Stimulated activated CD4-positive, alpha-beta T cell treated with anti-CD3 and anti-CD28 coated beads, Interleukin-1b, Interleukin-23, amount 100 ng/mL, for 4 hours (primary cell): ENCODE measurements at places on chromosomes 3 and 15.

DNA sequence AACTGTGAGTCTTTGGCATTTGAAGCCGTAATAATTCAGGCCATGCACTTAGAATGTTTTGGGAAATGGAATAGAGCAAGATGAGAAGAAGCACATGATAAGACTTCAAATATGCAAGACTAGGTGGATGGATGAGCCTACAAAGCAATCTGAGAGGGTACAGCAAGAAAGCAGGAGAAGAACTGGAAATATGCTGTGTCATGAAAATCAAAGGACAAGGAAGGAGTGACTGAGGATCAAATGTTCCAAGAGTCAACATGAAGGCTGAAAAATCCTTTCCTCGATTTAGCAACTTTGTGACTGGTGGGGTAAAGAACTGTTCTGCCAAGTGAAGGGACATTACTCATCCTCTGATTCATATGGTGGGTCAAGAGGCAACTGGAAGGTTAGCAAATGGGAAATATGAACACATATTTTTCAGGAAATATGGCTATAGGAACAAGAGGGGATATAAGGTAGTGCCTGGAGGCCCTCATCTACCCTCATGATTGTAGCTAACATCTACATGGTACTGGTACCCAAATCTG lies 803.7 kb upstream of the ARRDC4 start:
- DNase-seq = no peak

- peak; percentile 51 for DNase-seq
Measured at GRCh38 chr3:63818282-63819150, 583 bp upstream of the C3orf49 start.

DNA sequence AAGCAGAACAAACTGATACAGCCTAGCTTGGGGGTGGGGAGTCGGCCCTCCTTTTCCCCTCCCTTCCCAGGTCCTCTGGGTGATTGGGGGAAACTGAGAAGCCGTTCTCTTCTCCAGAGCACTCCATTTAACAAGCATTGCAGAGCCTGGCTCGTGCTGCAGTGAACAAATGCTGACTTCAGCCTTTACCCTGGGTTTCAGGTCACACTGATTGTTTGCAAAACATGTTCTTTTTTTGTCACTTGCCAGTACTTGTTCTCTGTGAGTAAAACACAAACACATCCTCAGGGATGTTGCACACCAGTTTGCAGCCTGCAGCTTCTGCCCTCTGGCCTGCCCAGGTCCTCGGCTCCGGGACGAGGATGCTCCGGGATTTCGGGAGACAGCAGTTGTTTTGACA lies 132.8 kb downstream of the PGPEP1L start:
- DNase-seq = no peak

DNA sequence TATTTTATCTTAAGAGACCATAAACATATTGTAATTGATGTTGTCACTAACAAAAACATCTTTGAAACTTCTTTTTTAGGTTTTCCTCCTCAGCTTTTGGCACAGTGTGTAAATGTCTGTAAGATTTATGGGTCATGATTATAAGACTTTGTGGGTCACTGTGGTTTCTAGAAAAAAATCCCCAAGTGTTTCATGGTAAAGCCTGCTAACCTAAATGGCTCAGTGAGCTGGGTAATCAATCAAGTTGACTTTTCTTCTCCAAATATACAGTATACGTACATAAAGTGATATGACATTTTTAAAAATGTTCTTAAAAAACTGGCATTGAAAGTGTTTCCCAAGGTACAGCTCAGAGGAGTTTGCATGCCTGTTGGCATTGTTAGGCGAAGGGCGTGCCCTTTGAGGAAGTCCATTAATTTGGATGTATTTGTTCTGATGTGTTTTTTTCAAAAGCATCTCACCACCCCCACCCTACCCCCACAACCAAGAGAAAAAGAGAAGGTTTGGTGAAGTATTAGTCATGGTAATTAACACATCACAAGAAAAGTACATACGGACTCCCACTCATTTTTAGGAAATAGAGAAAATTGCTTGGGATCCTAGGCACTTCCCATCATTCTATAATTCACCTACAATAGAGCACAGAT lies 385.4 kb upstream of the LRRC3B start:
- no peak for DNase-seq

GRCh38 chr3:186406669-186407635 lies 44.9 kb upstream of the DGKG start:
- DNase-seq = no peak

DNA sequence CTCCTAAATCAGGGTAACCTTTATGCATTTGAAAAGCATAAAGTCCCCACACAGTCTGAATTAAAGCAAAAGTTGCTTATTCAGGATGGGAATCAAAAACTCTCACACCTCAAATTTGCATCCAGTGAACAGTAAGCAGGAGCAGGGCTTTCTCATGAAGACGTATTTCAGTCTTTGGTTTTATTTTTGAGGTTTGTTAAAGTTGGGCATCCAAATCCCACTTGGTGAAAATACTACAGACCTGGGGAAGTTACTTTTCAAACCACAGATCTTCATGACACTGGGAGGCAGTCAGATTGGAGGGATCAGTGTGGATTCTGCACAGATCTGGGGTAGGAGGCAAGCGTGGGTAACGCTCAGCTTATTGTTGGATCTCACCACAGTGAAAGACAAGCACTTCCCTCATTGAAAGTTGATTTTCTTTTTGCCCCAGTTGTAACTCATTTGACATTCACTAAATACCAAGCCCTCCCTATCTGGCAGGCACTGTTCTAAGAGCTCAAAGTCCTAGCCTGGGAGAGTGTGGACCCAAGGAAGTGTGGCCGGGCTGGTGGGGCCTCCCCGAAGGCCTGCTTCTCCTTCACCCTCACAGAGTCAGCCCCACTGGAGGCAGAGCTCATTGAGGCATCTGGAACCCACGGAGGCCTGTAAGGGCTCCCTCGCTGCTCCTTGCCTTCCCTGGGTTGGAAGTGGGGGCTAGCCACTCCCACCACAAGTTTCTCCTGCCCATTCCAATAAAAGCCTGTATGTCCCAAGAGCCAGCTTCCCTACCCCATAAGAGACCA lies 783 bp upstream of the ISG20 start:
- no peak for DNase-seq

GRCh38 chr3:11363715-11364114 lies 91.5 kb downstream of the ATG7 start:
- DNase-seq = no peak

DNA sequence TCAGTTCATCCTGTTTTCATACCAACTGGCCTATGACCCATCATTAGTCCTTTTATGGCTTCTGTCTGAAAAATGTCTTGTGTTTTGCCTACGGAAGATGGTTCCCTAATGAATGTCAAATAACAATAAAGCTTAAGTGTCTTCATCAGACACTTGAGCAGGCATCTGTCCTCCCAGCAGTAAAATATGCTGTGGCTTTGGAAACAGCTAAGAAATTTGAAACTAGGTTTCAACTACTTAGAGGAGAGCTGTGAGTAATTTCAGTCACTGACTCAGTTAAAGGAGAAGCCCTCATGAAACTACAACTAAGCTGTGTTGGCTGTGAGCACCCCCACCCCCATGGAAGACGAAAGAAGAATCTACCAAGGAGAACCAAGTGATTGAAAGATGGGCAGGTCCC lies 409.4 kb upstream of the PPP2R3A start:
- DNase-seq = no peak

GRCh38 chr3:119660474-119661440 lies at the start of gene POPDC2:
POPDC2 (minus strand) TSS chr3:119660589; CDS start chr3:119660423, 166 bp downstream.
- no peak for DNase-seq

GRCh38 chr3:154759966-154760365 lies 320.2 kb upstream of the MME start:
- no peak for DNase-seq

DNA sequence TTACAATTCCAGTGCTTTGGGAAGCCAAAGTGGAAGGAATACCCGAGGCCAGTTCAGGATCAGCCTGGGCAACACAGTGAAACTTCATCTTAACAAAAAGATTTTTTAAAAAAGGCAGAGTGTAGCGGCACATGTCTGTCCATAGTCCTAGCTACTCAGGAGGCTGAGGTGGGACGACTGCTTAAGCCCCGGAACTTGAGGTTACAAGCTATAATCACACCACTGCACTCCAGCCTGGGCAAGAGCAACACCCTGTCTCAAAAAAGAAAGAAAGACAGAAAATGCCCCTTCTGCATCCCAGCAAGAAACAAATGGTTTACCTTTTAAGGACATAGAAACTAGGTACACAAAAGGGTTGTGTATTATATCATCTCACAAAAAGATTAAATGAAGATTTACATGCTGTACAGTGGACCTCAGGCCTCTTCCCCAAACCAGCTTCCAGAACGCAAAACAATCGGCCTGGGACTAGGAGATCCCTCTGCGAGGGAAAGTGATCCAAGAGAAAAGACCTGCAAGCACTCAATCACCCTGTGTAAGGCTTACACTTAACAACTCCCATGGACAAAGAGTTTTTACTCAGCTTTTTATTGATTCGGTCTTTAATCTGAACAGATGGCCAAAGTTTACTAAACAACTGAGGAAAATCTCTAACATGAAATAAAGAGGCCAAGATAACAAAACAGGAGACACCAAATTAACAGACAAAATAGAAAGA lies 21.2 kb downstream of the TFDP2 start:
- no peak for DNase-seq

- no peak for DNase-seq
Measured at GRCh38 chr15:70453766-70454165, 309.6 kb downstream of the UACA start.

- no peak for DNase-seq
Measured at GRCh38 chr3:52039846-52040245, 16.5 kb downstream of the DUSP7 start.

DNA sequence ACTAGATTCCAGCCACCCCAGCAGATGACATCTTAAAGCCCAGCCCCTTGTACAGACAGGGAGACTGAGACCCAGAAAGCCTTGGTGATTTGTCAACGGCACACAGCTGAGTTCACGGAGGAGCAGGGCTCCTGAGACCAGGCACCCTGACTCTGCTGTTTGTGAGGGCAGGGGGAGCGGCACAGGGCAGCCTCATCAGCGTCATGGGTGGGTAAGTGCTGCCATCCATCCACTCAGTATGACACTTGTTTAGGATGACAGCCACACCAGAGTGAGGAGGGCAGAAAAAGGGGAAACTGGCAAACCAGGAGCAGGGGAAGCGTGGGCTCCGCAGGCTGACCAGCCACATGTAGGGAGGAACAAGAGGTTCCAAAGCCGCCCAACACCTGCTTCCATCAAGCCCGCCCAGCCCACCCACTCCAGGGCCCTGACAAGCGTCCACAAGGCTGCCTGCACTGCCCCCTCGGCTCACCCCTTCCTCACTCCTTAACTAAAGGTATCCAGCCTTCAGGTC lies 19.9 kb downstream of the RBPMS2 start:
- no peak for DNase-seq

GRCh38 chr3:107574650-107575049 lies 51.9 kb downstream of the BBX start:
- no peak for DNase-seq

DNA sequence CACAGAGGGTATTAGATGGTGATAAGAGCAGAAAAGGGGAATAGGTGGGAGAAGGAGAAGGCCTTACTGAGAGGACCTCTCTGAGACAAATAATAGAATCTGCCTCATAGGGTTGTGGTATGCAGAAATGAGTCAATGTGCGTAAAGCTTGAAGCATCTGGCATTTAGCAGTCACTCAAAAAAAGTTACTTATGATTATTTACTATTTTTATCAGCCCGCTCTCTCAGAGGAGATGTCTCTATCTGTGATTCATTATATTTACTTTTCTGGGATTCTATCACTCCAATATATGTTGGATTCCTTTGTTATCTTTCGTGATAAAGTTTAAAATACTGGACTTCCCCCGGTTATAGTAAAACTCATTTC lies 4.6 kb upstream of the TM4SF1 start:
- no peak for DNase-seq

- no peak for DNase-seq
Measured at GRCh38 chr3:42704136-42704841, 1.7 kb upstream of the HHATL start.

DNA sequence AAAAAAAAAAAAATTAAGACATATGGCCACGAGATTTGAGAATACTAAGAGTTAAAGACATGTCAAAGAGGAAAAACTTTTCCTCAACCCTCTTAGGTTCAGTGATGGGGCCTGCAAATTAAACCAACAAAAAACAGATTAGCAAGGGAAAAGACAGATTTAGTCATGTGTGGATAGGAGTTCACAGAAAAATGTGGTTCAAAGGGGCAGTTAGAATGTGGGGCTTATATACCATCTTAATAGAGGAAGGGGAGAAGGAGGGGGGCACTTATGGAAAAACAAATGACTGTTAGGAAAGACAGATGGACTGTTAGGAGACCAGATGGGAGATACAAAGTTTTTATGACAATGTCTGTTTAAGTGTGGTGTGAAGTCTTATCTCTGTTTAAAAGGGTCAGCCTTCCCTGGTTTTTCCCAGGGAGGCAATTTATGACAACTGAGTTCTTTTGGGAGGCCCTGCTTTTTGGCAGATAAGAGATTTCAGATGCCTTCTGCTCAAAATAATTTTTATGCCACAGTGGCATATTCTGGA lies 68.7 kb upstream of the FURIN start:
- no peak for DNase-seq

- DNase-seq = no peak
Measured at GRCh38 chr3:177478170-177478867, 281.0 kb upstream of the TBL1XR1 start.

- DNase-seq = no peak
Measured at GRCh38 chr3:105771392-105771791, 97.4 kb downstream of the CBLB start.

DNA sequence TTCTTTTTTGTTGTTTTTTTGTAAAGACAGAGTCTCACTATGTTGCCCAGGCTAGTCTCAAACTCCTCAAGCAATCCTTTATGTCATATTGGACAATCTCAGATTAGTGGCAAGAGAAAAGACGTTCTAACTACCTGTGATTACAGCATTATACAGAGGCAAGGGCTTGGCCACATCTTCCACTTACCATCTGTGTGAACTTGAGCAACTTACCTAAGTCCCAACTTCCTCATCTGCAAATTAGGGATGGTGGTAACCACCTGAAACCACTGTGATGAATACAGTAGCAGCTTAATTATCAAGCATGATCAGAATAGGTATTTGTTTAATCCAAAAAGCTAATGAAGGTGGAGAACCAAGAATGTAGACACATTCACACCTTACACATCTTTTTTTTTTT lies 16.1 kb downstream of the LRRC2 start:
- no peak for DNase-seq

GRCh38 chr3:137259701-137260100 lies 301.9 kb downstream of the IL20RB start:
- no peak for DNase-seq

GRCh38 chr3:150798122-150798618 lies 35.2 kb upstream of the SIAH2 start:
- no peak for DNase-seq

- DNase-seq = no peak
Measured at GRCh38 chr3:194218646-194219453, 82.9 kb downstream of the HES1 start.

- DNase-seq = no peak
Measured at GRCh38 chr15:70127288-70127746, 29.6 kb upstream of the TLE3 start.

DNA sequence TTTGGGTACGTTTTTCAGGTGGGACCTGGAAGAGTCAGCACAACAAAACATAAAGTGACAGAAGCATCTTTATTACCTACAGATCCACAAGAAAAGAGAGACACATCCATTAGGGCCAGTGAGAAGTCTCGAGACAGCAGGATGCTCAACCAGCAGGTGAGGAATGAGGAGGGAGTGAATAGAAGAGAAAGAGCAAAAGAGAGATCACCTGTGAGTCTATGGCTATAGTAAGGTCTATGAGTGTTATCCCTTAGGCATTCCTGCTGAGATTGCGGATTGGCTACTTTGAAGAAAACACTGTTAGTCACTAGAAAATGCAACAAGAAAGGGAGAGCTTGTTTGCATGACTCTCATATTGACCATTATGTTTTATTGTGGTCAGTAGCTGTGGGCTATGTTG lies 1556.2 kb upstream of the GBE1 start:
- DNase-seq = no peak
